ENCODE measurements at places on chromosomes 2 and 18.

- DNase-seq: no peak
These were observed 439.8 kb downstream of the TNS1 start for GRCh38 chr2:217562871-217563480.

DNA sequence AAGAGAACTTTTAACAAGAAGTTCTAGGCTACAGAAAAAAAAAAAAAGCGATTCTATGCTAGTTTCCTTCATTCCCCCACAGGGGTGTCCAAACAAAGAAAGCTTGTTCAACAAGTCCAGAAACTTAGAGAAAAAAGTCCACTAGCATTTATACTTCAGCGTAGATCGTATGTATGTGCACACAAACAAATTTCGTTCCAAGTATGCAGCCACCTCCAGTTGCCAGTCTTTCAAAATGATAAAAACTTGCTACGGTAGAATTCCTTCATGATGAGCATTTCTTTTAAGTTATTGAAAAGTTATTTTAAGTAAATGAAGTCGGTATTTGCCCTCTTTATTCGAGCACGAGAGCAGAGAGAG is 3.7 kb upstream of the OTX1 start:
- DNase-seq: no peak

DNA sequence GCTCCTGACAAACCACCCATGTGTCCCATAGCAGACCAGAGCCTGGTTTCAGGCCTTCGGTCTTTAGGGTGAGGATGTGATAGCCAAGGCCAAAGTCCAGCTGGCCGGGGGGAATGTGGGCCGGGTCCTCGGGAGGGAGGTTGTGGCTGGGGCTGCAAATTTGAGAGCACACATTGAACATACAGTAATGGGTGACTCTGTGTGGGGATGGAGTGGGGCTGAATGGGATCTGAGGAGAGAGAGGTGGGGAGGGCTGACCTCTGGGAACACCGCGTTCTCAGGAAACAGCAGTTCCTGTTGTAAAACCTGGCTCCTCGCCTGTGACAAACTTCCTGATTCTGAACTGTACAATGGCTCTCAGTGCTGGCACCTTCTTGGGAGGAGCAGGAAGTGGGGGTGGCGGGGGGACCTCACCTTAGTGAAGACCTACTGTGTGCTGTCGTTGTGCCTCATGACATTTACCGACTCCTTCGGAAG is 48.8 kb downstream of the MCFD2 start:
- DNase-seq: no peak

DNA sequence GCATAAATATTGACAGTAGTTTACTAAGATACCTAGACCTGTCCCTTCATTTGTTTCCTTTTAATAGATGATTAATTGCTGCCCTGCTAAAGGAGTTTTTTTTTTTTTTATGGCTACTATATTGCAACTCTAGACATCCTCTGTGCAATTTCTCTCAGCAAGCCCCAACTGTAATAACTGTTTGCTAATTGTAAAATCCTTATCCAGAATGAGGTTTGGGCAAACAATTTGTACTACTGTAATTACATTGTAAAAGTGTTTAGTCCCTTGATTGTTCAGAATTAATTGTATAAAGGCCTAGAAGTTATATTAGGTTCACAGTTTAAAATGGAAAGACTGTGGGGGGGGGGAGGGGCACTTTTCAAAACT is 3.7 kb upstream of the MEIS1 start:
- no peak for DNase-seq
